ENCODE measurements at places on chromosomes 6 and 20.

GRCh38 chr20:52103335-52103912 is 88.2 kb downstream of the ZFP64 start:
- DNase-seq = no peak

GRCh38 chr6:19754686-19755085 is 82.5 kb upstream of the ID4 start:
- no peak for DNase-seq

DNA sequence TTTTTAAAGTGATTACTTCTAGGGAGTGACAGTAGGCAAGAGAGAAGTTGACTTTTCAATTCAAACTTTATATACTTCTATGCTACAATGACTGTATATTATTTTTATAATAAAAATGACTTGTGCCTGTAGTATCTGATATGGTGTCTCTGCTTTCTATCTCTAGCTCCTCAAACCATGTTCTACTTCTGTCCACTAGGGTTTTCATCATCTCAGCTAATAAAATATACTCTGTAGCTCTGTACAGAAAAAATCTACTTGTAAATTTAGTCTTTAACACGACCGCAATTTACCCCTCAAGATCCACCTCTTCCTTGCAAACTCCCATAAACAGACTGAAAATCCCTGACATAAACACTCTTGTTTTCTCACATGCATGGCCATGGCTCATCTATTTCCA is 42.3 kb downstream of the HBS1L start:
- DNase-seq = no peak

DNA sequence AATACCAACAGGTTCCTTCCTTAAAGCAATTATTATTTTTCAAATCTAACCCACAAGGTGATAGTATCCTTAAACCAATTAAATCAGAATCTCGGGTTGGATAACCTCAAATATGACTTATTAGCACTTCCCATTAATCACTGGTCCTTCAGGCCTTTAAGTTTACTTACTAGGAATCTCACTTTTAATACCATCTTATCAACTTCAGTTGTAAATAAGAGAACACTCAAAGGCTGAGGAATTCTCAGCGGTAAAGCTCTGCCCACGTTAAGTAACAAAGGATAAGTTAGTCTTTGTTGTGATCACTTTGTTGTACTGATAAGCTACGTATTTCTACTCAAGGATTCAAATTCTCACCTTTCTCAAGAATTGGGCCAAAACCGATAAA is 82.0 kb downstream of the OR2B2 start:
- DNase-seq = no peak

DNA sequence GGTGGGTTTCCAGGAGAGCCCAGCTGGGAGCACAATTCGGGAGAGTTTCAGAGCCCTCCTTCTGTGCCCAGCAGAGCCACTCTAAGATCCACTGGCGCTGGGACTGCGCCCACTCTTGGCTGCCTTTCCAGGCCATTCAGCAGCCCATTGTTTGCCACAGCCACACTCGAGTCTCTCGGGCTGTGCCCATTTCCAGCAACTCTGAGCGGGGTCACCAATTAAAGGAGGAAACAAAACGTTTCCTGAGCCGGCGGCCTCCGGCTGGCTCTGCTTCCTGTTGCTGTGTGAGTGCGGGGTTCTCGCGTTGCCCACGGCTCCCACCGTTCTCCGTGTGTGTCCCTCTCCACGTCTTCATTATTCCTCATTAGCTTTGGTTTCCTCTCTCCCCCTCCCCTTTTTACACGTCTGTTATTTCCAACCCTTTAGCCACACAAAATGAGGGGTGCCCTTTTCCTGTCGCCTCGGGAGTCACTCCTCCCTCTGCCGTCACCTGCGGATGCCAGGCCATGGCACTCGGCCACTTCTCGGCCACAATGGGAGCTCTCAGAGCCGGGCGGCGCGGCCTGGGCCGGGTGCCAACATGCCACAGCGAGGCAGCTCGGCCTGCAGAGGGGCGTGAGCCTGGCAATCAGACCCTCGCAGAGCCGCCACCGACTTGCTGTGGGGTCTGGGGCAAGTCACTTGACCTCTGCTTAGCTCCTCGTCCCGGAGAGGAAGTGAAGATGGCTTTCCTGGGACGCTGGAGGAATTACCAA is 94.3 kb upstream of the NKX2-2 start:
- no peak for DNase-seq

All from T-cell (primary cell).